ENCODE measurements at places on chromosomes 5 and 9. TPM values are rescaled to one million over a fixed set of nuclear protein-coding genes. Genes with fewer than 3 reads are reported as not detected.

The GARNL3 gene
- 2.0 TPM for total RNA-seq

The PTCD2 gene
- 6.3 TPM for total RNA-seq

The PDE6A gene
- total RNA-seq = 0.07 TPM

The WDR70 gene
- total RNA-seq = 20.0 TPM

The FOXD4L6 gene
- not detected for total RNA-seq

The TPM2 gene
- total RNA-seq = 2.4 TPM

The IFNA4 gene
- not detected for total RNA-seq

The F2RL1 gene
- total RNA-seq = 11.9 TPM

The PSIP1 gene
- 41.8 TPM for total RNA-seq

The FAM200C gene
- total RNA-seq = 8.3 TPM

The IQGAP2 gene
- total RNA-seq = not detected

DNA sequence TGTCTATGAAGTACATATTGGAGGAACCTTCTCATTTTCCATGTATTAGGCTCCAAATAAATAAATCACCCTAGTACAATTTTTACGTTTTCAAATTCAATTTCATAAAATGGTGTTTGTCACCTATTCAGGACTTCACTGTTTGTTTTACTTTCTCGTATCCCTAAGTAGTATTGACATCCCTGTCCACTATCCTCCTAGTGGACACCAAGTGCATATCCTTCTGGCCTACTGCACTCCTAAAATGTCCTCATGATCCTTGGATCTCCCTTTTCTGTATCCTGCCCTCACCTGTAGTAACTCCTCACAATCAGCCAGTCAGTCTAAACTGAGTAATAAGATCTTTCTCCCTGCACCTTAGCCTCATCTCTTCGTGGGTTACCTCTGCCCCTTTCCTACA lies 539.9 kb downstream of the DMRTA1 start:
- no peak for DNase-seq

- no peak for DNase-seq
Measured at GRCh38 chr5:122871661-122872060, 26.2 kb downstream of the SNX24 start.

DNA sequence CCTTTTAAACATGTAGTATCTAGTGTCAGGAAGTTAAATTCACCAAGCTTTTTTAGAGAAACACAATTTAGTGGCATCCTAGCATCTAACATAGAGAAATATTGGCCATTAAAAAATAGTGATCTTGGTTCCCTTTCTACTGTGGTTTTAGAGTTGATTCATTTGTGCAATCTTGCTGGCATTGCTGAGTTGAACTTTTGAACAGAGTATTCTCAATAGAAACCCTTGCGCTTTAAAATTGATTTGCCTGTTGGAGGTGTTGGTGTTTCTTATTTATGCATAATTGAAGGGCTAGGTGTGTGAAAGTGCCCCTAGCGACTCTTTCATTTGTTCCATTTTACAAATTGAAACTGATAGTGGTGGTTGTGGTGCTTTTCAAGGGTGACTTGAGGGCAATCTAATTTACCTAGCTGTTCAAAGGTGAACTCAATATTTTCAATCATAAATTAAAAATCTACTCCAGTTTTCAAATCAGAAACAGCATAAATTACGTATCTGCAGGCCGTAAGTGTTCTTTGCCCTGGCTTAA lies 73.0 kb upstream of the MPDZ start:
- no peak for DNase-seq

GRCh38 chr5:32126691-32127090 lies 47.4 kb downstream of the GOLPH3 start:
- no peak for DNase-seq

DNA sequence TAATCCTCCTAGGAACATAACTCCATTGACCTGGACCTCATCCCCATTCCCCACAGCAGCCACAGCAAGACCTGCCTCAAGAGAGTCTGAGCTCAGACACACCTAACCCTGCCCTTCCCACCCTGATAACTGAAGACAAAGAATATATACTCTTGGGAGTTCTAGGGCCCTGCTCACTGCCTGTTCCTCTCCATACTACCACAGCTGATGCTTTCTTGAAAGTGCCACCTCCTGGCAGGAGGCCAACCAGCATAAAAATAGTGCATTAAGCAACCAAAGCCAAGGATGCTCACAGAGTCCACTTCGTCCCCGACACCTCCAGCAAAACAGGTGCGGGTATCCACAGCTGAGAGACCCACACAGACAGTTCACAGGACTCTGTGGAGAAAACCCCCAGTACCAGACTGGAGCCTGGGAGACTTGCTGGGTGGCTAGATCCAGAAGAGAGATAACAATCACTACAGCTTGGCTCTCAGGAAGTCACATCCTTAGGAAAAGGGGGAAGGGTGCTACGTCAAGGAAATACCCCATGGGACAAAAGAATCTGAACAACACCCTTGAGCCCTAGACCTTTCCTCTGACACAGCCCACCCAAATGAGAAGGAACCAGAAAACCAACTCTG lies 23.5 kb downstream of the FAM114A2 start:
- no peak for DNase-seq

DNA sequence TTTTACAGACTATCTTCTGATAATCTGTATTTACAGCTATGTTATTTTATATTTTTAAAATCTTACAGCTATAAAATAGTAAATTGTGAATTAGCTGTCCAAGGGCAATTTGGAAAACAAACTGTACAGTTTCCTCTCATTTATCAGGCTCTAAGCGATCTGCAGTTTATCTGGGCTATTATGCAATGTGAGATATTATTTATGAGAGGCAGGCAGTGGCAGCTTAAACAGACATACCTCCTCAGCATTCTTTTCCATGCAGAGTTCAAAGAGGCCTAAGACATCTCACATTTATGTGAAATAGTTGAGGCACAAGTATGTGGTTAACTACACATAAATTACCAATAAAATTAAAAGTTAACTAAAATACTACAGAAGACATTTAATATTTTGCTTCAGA lies 10.2 kb downstream of the NIPSNAP3B start:
- DNase-seq = no peak

- no peak for DNase-seq
Measured at GRCh38 chr9:32705059-32705458, 69.6 kb upstream of the TAF1L start.

DNA sequence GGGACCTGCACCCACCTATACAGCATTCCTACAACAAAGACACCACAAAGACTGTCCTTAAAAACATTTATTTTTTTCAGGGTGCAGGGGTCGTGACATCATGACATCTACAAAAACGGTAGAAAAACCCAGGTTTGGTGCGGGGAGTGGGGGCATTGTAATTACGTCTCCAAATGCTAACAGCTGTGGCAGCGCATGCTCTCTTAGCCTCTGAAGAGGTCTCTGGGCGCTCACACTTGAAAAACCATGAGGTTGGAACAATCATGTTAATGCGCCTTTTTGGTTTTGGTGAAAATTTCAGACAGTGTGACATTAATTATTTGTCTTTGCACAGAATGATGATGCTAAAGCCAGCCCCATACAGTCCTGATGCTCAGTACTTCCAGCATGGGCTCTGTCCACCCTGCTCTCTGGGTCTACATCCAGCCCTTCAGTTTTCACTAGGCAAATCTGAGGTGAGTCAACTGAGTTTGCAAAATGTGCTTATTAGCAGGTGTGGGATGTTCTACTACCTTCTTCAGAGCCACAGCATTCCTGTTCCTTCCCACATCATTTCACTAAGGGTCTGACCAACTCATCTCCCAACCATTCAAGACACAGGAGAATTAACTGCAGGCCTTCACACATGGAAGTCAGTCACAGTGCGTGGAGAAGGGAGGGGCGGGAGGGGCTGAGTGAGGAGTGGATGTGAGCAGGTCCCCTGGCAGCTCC lies 14.1 kb downstream of the ALDH1B1 start:
- no peak for DNase-seq

GRCh38 chr5:124649491-124650146 lies 96.8 kb downstream of the ZNF608 start:
- peak; percentile 86 for DNase-seq
